Upper lobe of right lung (tissue), 1 donor: ENCODE measurements at places on chromosomes 7 and 10.

DNA sequence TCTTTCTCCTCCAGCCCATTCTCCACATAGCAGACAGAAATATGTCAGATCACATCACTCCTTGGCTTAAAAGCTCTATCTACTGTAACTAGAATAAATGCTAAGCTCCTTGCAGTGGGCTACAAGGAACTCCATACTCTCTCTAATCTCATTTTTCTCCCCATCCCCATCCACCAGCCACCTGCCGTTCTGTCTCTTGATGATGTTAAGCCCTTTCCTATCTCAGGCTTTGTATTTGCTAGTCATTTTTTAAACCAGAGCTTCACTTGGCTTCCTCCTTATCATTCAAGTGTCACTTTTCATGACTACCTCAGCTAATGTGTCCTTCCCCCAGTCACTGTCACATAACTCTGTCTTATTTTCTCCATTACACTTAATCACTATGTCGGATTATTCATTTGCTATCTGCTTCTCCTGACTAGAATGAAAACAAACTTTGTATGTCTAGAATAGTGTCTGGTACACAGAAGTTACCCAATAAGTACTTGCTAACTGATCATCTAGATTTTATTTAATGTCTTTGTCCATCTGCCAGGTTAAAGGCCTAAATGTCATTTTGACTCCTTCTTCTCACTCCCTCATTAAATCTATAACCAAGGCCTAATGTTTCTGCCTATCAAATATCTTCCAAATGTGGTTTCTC, 87.2 kb upstream of the RPA3 start:
- no peak for DNase-seq

DNA sequence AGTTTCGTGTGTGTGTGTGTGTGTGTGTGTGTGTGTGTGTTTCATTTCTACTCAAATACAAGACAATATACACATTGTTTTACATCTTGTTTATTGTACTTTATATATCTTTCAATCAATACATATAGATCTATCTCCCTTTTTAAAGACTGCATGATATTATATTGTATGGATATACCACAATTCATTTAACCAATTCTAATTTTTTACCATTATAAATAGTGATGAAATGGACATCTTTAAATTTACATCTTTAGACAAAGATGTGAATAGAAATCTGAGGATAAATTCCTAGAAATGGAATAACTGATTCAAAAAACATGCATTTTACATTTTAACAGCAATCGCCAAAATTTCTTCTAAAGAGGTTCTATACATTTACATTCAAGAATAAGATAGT, 23.2 kb upstream of the HIBADH start:
- no peak for DNase-seq

DNA sequence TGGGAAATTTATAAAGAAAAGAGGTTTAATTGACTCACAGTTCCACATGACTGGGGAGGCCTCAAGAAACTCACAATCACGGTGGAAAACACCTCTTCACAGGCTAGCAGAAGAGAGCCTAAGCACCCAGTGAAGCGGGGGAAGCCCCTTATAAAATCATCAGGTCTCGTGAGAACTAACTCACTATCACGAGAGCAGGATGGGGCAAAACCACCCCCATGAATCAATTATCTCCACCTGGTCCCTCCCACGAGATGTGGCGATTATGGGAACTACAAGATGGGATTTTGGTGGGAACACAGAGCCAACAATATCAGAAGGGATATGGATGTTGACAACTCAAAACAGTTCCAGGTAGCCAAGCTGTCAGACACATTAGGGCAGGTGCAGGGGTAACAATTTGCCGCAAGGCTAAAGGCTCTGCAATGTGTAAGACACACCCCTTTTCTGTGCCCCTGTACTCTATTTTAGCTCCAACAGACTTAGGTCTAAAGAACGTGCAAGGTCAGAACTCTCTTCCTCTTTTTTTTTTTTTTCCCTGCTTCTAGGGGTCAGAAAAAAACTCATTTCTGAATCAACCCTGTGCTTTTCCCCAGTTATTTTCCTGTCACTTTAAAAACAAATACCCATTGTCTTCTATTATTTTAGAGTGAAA, 30.7 kb upstream of the RBM20 start:
- no peak for DNase-seq

DNA sequence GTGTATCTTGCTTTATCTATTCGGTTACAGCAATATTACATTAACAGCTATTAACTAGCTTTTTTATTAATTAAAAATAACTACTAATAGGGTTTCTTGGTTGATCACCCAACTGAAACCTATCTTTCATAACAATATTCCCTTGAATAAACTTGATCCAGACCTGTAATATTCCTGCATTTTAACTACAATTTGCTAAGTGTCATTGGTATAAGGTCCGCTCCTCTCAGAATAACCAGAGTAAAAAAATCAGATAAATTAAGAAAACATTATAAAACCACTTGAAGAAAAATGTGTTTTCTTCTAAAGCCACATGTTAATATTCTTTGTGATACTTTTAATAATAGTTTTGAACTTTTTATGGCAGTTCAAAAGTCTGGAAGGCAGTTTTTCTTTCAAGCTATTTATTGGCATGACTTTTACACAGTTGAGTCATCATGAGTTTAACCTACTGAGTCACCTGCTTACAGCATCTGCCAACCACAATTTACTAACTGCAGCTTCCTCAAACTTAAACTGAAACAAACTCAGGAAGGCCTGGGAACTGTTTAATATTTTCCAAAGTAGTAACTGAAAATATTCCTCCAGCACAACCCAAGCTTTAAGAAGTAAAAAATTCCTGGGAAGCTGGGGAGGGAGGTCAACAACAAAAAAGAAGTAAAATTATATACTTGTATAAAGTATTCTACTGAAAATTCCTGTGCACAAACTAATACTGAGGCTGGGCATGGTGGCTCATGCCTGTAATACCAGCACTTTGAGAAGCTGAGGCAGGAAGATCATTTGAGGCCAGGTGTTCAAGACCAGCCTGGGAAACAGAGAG, 103.2 kb downstream of the NRBF2 start:
- no peak for DNase-seq

- peak; percentile 53 for DNase-seq
Measured at GRCh38 chr10:25388188-25388861, 213.5 kb downstream of the GPR158 start.

- peak; percentile 94 for DNase-seq
Measured at GRCh38 chr10:79067241-79068202, 1.2 kb upstream of the ZMIZ1 start.

DNA sequence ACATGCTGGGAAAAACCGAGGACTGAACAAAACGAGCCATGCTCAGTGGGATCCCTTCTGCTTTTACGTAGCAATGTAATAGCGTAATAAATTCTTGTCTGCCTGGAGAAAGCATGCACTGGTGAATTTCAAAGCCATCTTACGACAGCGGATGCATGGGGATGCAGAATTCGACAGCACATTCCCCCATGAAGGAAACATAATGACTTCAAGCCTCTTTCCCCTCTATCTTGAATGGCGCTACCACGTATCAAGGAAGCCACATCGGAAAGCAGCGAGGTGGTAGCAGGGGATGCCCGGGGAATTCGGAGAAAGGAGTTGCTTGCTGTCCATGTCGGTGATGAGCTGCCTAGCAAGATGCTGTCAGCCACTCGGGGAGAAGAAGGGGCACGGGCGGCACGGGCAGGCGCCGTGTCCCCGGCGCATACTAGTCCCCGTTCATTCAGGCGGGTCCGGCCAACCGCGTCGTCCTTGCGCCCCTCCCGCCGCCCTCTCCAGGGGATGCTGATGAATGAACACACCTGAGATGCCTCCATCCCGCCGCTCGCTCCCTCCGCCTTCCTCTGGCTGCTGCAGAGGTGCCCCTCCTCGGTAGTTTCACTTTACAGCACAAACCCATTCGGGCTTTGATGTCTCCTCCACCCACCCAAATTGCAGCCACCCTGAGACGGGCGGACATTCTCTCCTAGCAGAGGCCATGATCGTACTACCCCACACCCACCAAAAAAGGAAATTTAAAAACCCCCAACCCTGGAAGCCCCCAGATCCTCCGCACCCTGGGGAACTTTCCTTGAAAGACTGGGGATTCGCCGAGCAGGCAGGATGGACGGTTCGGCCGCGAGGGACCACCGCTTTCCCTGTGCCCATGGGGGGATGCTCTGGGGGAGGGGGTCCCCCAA, 644 bp downstream of the SORBS1 start:
- DNase-seq: peak; percentile 78

- DNase-seq: peak; percentile 55
Measured at GRCh38 chr10:79027147-79028055, 41.4 kb upstream of the ZMIZ1 start.

- no peak for DNase-seq
Measured at GRCh38 chr10:127920306-127921074, 13.6 kb downstream of the PTPRE start.

- no peak for DNase-seq
Measured at GRCh38 chr10:33199731-33200232, 134.7 kb downstream of the NRP1 start.

- no peak for DNase-seq
Measured at GRCh38 chr10:19935176-19935575, 118.9 kb downstream of the PLXDC2 start.

DNA sequence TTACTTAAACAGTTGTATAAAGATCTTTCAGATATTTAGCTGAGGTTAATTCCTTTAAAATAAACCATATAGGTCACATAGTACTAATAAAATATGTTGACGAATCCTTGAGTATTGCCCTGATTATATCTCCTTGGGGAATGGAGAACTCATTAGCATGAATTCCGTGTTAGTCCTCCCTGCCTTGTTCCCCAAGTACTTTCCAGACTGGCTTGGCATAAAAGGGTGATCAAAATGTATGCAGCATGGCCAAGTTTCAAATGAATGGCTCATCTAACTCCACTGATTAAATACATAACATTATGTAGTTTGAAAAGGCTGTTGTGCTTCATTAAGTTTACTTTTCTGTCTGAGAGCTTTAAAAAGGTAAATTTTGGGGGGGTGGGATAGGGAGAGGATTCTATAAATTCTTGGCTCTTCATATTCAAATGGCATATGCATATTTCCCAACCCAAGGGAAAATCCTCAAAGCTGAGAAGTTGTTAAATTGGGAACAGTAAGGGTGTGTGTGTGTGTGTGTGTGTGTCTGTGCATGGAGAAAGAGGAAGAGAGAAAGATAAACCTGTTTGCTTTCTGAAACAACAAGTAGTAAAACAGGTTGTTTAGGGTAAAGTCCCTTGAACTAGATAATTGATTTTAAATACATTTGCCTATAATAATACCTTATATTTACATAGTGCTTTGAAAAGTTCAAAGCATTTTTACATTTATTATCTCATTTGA, 4.8 kb upstream of the ADD3 start:
- no peak for DNase-seq

DNA sequence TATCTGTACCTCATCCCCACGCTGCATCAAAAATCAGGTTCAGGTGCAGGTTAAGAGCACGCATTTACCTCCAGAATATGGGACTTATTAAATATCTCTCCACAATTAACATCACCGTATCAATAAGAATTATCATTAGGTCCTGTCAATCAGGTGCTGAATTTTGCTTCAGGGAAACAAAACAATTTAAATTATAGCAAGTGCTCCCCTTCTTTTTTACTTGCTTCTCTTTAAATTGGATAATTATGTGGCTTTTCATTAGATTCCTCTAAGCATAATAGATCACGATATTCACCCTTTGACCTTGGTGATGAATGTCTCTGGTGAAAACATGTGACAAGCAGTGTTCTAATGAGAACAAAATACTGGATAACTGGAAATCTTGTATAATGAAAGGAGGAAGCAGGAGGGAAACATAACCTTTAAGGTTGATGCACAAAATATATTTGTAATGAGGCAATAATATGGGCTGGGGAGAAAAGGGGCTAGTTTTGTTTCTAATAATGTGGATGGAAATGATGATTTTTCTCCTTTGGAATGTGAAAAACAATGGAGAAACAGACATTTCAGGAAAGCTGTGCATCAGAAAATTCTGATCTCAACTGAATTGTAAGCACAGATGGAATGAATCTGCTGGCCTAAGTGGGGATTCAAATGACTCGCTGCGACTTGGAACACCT, 166.9 kb downstream of the SNX10 start:
- no peak for DNase-seq

DNA sequence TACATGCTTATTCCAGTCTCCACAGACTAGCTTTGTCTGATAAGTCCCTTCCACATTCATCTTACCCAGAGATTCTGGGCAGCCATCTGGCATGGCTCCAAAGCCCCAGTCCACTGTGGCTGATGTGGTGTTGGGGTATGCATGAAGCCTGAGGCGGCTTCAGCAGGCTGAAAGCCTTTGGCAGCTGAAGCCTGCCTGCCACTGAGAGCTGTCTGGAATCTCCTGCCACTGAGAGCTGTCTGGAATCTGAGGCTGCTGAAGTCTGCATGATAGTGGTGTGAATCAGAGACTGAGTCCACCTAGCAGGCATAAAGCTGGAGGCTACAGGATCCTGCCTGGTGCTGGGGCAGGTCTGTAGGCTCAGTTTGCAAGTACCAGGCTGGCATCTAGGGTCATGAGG, 87.1 kb downstream of the DYNC1I1 start:
- DNase-seq: no peak

DNA sequence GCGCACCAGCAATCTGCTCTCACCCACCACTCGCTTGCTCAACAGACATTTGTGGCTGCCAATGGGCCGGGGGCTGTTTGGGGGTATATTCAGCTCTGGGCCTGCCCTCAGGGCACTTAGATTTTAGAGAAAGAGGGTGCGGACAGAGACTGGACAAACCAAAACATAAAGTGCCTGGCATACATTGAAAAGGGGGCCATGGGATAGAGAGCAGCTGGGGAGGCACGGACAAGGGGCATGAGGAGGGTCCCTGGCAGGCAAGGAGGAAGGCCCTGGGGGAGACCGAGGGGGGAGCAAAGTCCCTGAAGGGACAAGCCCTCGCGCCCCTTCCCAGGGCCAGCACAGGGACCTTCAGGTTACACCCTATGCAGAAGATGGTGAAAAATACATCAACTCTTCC, 43.5 kb downstream of the CLRN3 start:
- DNase-seq: no peak

DNA sequence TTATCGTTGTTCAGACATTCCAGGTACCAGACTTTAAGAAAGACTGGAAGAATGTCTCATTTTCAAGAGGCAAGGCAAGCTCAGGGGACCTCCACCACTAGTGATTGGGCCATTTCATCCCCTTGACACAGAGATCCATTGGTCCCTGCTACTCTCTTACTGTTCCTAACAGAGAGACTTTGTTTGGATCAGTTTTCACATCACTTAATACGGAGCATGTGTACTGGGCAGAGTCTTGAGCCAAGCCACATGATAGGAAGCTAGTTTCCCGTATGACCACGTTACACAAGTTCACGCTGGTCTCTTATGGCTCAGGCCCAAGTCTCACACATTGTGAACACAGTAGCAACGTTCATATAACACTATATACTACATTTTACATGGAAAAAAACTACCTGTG, 269.9 kb downstream of the BAMBI start:
- no peak for DNase-seq

DNA sequence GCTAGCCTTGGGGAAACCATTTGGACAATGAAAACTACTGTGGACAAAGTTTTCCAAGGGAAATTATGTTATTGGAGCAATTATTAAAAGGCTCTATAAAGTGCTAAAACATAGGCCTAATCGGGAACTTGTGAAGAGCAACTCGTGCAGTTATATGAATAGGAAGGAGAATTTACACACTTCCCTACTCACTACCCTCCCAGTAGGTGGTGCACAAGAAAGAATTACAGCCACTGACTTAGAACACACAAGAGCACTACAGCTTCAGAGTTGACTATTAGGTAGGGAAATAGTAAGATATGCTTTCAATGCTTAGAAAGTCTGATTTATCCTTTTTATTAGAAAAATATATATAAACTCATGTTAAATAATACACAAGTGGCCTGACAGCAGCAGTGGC, 47.2 kb downstream of the GSAP start:
- DNase-seq: no peak

GRCh38 chr10:99057936-99058690, 177.5 kb downstream of the HPSE2 start:
- DNase-seq: no peak

GRCh38 chr7:120920591-120921274, 29.8 kb upstream of the ING3 start:
- DNase-seq: no peak
